ENCODE measurements at places on chromosomes 6 and 20. TPM values are rescaled to one million over a fixed set of nuclear protein-coding genes. Genes with fewer than 3 reads are reported as not detected.

The PHACTR1 gene
- 0.51 TPM for total RNA-seq

The TAF8 gene
- total RNA-seq, result 11.0 TPM

The PLCB1 gene
- total RNA-seq, result 22.1 TPM

The HTR1E gene
- not detected for total RNA-seq

The GLP1R gene
- total RNA-seq, result not detected

The TMEM14A gene
- 38.0 TPM for total RNA-seq

The PNLDC1 gene
- not detected for total RNA-seq

The KIF6 gene
- 0.55 TPM for total RNA-seq

The NQO2 gene
- total RNA-seq, result 20.2 TPM

The CCM2L gene
- not detected for total RNA-seq

The CCR6 gene
- not detected for total RNA-seq

The PSMF1 gene
- total RNA-seq, result 53.2 TPM

The PHF10 gene
- 27.9 TPM for total RNA-seq

The SSTR4 gene
- not detected for total RNA-seq
